Regular cardiac myocyte (primary cell): ENCODE measurements at places on chromosomes 5 and 9. TPM values are rescaled to one million over a fixed set of nuclear protein-coding genes. Genes with fewer than 3 reads are reported as not detected.

Gene SPAG8
- 0.58 and 1.1 TPM in 2 replicates for total RNA-seq

Gene S1PR3
- total RNA-seq: 26.8 and 52.9 TPM in 2 replicates

Gene DAPK1
- total RNA-seq: 12.5 and 19.7 TPM in 2 replicates

Gene PGM5
- 8.8 and 33.5 TPM in 2 replicates for total RNA-seq

Gene F2RL1
- total RNA-seq: 24.3 and 64.8 TPM in 2 replicates

Gene HTR1A
- not detected in 2 replicates for total RNA-seq

Gene JADE2
- 22.6 and 28.8 TPM in 2 replicates for total RNA-seq

Gene MUSK
- 0.19 and 0.56 TPM in 2 replicates for total RNA-seq

Gene PCDHB13
- total RNA-seq: 0.19 and 1.1 TPM in 2 replicates

Gene KCNMB1
- total RNA-seq: under 0.01 and 0.19 TPM in 2 replicates

Gene SPOCK1
- total RNA-seq: 108 and 173 TPM in 2 replicates

Gene TRIM36
- total RNA-seq: 0.38 and 0.56 TPM in 2 replicates

Gene TSTD2
- total RNA-seq: 15.5 and 18.6 TPM in 2 replicates

Gene SPINK6
- not detected in 2 replicates for total RNA-seq

Gene ZNG1F
- total RNA-seq: 6.9 and 7.9 TPM in 2 replicates

Gene ENTREP1
- 0.28 and 0.38 TPM in 2 replicates for total RNA-seq

Gene IFNA2
- not detected in 2 replicates for total RNA-seq

Gene CCNO
- total RNA-seq: under 0.01 and 0.56 TPM in 2 replicates

Gene PRDM9
- total RNA-seq: not detected in 2 replicates

Gene CATSPER3
- 0.38 TPM in 1 of 2 replicates, not detected in the other for total RNA-seq

Gene GGTA1
- not detected in 2 replicates for total RNA-seq

Gene TXNDC8
- not detected in 2 replicates for total RNA-seq

Gene PFN3
- not detected in 2 replicates for total RNA-seq

Gene NAIP
- total RNA-seq: 0.96 and 2.0 TPM in 2 replicates

Gene PCDHGB3
- total RNA-seq: 1.9 and 4.5 TPM in 2 replicates

Gene SMIM33
- total RNA-seq: under 0.01 TPM in 1 of 2 replicates, not detected in the other

Gene DAB2
- 34.1 and 113 TPM in 2 replicates for total RNA-seq

Gene C5orf22
- 16.9 and 19.7 TPM in 2 replicates for total RNA-seq

Gene C1QTNF2
- total RNA-seq: 0.28 and 0.58 TPM in 2 replicates

Gene LEAP2
- total RNA-seq: under 0.01 and 0.28 TPM in 2 replicates

Gene ENC1
- total RNA-seq: 146 and 219 TPM in 2 replicates

Gene NINJ1
- 17.8 and 22.0 TPM in 2 replicates for total RNA-seq

Gene DEPDC1B
- 1.1 and 13.6 TPM in 2 replicates for total RNA-seq

Gene CDO1
- 1.5 and 3.4 TPM in 2 replicates for total RNA-seq

Gene ADAMTSL1
- total RNA-seq: 38.6 and 63.1 TPM in 2 replicates

Gene GRIN1
- under 0.01 and 0.19 TPM in 2 replicates for total RNA-seq

Gene ARID3C
- under 0.01 and 0.28 TPM in 2 replicates for total RNA-seq

Gene TIGD6
- total RNA-seq: 6.7 and 6.8 TPM in 2 replicates

Gene SAPCD2
- total RNA-seq: 0.85 and 10.4 TPM in 2 replicates

Gene SPINK1
- total RNA-seq: 0.56 TPM in 1 of 2 replicates, not detected in the other

Gene ITK
- total RNA-seq: under 0.01 TPM in 1 of 2 replicates, not detected in the other

Gene SLC36A2
- not detected in 2 replicates for total RNA-seq

Gene SLC6A18
- not detected in 2 replicates for total RNA-seq
